Naive thymus-derived CD4-positive, alpha-beta T cell (primary cell): ENCODE measurements at places on chromosomes 12 and 14. TPM values are rescaled to one million over a fixed set of nuclear protein-coding genes. Genes with fewer than 3 reads are reported as not detected.
A peak's percentile ranks its signal among the peaks of the same experiment; 100 is the strongest.

GRCh38 chr14:44405011-44405486, 102.0 kb downstream of the FSCB start:
- H3K27ac ChIP-seq, result no peak overlapping the region
- H3K4me1 ChIP-seq, result no peaks in the 10 kb centered on the region
- no peak for DNase-seq
- H3K4me3 ChIP-seq, result no peak overlapping the region

KLRG1 gene
- 11.7 TPM for polyA plus RNA-seq

GRCh38 chr14:75811136-75811829, 150.2 kb downstream of the TTLL5 start:
- H3K27me3 ChIP-seq, result no peaks in the 10 kb centered on the region
- no peak overlapping the region for H3K4me3 ChIP-seq
- H3K36me3 ChIP-seq, result no peaks in the 10 kb centered on the region
- no peak overlapping the region for H3K27ac ChIP-seq

DNA sequence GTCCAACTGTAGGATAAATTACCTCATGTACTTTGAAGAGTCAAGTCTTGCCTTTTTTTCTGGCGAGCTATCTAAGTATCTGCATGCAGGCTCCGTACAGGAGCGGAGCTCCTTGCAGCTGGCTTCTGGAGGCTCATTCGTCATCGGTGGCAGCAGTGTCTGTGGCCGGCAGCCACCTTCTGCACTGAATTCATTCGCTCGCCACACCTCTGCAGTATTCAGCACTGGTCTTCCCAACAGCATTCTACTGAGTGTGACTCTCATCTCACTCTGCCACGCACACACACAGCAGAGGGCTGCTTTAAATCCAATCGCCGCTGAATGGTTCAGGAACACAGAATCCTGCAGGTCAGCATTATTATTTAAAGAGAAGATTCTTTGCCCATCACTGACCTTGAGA, 200.0 kb downstream of the GLT1D1 start:
- DNase-seq, result no peak
- no peaks in the 10 kb centered on the region for H3K27me3 ChIP-seq
- no peak overlapping the region for H3K4me3 ChIP-seq

CLMN gene
- polyA plus RNA-seq, result 0.56 TPM

BMAL2 gene
- not detected for polyA plus RNA-seq

DNA sequence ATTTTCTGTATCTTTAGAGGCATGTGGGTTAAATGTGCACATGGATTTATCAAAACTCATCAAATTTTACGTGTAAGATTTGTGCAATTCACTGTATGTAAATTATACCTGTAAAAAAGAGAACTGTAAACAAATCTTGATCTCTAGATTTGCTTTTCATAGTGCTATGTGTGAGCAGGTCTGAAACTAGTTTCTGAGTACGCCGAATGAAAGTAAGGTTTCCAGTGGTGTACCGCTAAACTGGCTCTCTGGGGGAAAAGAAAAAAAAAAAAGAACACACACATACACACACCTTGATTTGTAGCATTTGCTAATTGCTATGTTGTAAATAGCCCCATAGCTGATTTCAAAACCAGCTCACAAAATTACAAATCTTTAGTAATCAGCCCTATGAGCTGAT, 8.6 kb upstream of the SLC41A2 start:
- no peak for DNase-seq
- no peaks in the 10 kb centered on the region for H3K27me3 ChIP-seq
- H3K4me3 ChIP-seq, result no peak overlapping the region
- H3K36me3 ChIP-seq, result no peaks in the 10 kb centered on the region

PRB3 gene
- polyA plus RNA-seq, result not detected

PCBP2 gene
- polyA plus RNA-seq, result 148 TPM

DNA sequence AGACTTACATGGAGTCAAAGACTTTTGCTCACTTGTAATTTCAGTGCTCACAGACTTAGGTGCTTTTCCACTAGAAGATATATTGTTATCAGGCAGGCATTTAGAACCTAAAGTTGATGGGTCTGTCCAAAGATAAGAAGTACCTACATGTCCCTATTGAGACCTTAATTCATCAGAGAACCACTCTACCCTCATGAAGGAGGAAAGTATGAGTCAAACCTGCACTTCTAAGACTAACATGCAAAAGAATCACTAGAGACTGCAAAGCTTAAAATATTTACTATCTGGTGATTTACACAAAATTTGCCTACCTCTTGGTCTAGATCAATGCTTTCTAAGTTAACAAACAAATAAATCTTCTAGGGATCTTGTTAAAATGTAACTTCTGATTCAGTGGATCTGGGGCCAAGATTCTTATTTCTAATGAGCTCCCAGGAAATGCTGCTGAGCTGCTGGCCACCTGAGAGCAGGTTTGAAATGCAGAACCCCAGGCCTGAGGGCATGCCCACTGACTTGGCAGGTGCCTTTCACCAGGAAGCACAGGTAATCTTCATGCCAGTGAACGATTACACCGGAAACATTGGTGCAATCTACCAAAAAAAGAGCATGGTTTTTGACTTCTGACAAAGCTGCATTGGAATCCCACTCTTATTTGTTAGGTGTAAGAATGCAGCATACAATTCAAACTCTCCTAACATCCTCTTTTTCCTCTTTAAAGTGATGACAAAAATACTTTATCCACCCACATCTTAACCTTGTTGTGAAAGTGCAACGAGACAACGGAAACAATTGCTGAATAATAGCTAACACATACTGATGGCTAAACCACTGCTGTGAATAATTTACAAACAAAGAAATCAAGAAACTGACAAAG, 214.2 kb downstream of the ADAMTS20 start:
- no peak overlapping the region for H3K4me3 ChIP-seq
- no peaks in the 10 kb centered on the region for H3K4me1 ChIP-seq
- H3K36me3 ChIP-seq, result no peaks in the 10 kb centered on the region
- no peaks in the 10 kb centered on the region for H3K27me3 ChIP-seq
- DNase-seq, result no peak

DNA sequence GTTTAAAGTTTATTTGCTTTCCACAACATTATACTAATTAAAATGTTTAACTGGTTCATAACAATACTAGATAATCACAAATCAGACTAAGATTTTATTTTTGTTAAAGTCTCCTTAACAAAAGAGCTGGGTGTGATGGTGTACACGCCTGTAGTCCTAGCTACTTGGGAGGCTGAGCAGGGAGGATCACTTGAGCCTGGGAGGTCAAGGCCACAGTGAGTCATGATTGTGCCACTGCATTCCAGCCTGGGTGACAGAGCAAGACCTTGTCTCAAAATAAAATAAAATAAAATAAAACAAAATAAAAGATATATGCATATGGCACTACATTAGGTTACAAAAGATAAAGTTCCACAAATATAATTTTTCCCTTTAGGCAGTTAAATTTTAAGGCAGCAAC, 5.6 kb downstream of the MIS18BP1 start:
- H3K4me1 ChIP-seq, result no peaks in the 10 kb centered on the region
- H3K36me3 ChIP-seq, result no peaks in the 10 kb centered on the region
- H3K4me3 ChIP-seq, result no peak overlapping the region
- H3K27me3 ChIP-seq, result no peaks in the 10 kb centered on the region

DNA sequence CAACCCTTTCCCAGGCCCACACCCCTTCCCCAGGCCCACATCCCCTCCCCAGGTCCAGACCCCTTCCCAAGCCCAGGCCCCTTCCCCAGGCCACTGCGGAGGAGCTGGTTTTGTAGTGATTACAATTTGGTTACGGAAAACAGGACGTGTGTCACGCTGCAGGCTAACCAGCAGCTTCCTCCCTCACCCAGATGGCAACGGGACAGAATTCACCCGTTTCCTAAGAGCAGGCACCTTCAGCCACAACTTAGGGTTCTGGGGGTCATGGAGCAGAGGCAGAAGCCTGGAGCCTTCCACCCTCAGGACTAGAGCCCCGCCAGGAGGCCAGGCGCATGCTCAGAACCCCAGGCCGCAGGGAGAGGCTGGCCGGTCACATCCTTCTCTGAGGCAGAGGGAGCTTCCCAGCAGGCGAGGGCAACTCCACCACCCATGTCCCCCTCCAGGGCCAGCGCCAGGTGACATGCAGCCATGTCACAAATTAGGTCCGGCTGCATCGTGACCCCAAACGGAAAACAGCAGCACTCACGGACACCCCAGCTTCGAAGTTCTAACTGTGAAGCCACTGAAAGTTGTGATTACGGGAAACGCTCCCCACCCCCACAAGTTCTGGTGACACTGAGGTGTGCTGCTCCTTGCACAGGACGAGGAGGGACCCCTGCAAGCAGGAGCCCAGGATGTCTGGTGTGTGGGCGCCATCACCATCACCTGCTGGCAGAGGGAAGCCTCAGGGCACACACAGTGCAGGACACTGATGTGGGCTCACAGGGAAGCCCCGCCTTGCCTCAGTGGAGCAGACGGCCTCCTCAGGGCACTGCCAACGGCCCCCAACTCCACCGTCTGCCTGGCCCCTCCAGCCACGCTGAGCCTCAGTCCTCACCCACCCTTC, 7.7 kb downstream of the BRF1 start:
- H3K4me1 ChIP-seq, result peaks cover 14% of the 10 kb centered on the region
- no peaks in the 10 kb centered on the region for H3K36me3 ChIP-seq
- peak overlapping the region; percentile 65 for H3K27ac ChIP-seq
- no peak for DNase-seq
- H3K4me3 ChIP-seq, result peak overlapping the region; percentile 21
- no peaks in the 10 kb centered on the region for H3K27me3 ChIP-seq

- no peaks in the 10 kb centered on the region for H3K27me3 ChIP-seq
- H3K36me3 ChIP-seq, result no peaks in the 10 kb centered on the region
- no peak overlapping the region for H3K27ac ChIP-seq
- DNase-seq, result no peak
These were observed 55.6 kb downstream of the GPR65 start for GRCh38 chr14:88060576-88060975.

- H3K4me3 ChIP-seq, result peak overlapping the region; percentile 67
- no peaks in the 10 kb centered on the region for H3K36me3 ChIP-seq
- no peaks in the 10 kb centered on the region for H3K27me3 ChIP-seq
- no peak for DNase-seq
These were observed 319 bp downstream of the GALNT6 start for GRCh38 chr12:51390891-51391282.

DNA sequence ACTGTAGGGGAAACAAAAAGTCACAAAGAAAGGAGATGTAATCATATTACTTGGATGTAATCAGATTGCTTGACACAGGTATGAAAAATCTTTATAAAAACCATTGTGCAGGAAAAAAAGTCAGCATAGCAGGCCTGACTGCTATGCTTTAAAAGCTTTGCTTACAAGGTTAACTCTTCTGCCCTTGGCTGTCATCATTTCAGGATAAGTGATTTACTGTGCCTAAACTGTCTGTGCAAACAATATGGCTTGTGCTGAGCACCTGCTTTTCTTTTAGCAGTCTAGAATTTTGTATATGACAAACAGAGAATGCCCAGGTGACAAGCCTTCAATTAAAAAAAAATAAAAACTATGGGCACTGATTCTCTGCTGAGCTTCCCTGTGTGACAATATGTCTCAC, 63.8 kb upstream of the PLEKHG7 start:
- DNase-seq, result no peak
- no peaks in the 10 kb centered on the region for H3K4me1 ChIP-seq
- H3K36me3 ChIP-seq, result no peaks in the 10 kb centered on the region
- no peak overlapping the region for H3K4me3 ChIP-seq
- H3K27ac ChIP-seq, result no peak overlapping the region

DNA sequence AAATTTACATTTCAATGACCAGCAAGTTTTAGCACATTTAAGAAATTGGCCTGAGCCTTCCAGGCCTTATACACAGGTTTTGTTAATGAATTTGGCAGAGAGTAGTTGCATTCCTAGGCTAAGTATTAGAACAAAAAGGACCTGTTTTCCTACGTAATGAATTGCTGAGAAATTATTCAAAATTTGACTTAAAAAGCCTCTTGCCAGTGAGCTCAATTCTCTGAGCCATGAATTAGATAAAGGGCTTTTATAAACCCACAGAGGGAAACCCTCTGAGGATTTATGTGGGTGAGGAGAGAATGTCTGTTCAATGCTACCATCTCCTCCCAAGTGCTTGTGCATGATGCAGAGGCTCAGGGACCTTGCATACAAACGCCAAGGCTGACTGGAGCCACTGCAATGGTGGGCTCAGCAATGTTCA, 94.5 kb upstream of the PELI2 start:
- H3K27me3 ChIP-seq, result no peaks in the 10 kb centered on the region
- no peaks in the 10 kb centered on the region for H3K4me1 ChIP-seq
- H3K27ac ChIP-seq, result no peak overlapping the region
- no peak overlapping the region for H3K4me3 ChIP-seq
- H3K36me3 ChIP-seq, result no peaks in the 10 kb centered on the region
- DNase-seq, result no peak

GSC gene
- not detected for polyA plus RNA-seq

- no peak overlapping the region for H3K27ac ChIP-seq
- DNase-seq, result no peak
- H3K27me3 ChIP-seq, result no peaks in the 10 kb centered on the region
- no peak overlapping the region for H3K4me3 ChIP-seq
- H3K36me3 ChIP-seq, result no peaks in the 10 kb centered on the region
- H3K4me1 ChIP-seq, result no peaks in the 10 kb centered on the region
These were observed 134.1 kb downstream of the TPH2 start for GRCh38 chr12:72072592-72073212.

ANKRD33 gene
- not detected for polyA plus RNA-seq

GRCh38 chr12:117105902-117106301, 6.7 kb upstream of the TESC start:
- no peak overlapping the region for H3K27ac ChIP-seq
- H3K4me3 ChIP-seq, result no peak overlapping the region
- DNase-seq, result no peak
- H3K27me3 ChIP-seq, result no peaks in the 10 kb centered on the region
- H3K36me3 ChIP-seq, result no peaks in the 10 kb centered on the region

DNA sequence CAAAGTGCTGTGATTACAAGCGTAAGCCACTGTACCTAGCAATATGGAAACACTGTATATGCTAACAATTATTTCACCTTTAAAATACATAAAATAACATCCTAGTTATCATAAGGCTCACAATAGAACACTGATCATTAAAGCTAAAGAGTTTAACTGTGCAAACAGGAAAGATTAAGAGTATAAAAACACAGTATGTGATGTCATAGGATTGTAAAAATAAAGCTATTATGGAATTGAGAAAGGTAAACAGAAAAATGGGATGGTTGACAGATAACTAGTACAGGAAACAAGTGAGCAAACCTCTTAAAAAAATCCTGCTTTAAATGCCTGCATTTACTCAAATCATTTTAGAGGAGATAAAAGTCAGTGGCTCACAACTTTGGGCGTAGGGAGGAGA, 10.8 kb upstream of the IPO8 start:
- H3K36me3 ChIP-seq, result peaks cover 10% of the 10 kb centered on the region
- H3K4me1 ChIP-seq, result no peaks in the 10 kb centered on the region
- DNase-seq, result no peak
- H3K27me3 ChIP-seq, result no peaks in the 10 kb centered on the region
- no peak overlapping the region for H3K4me3 ChIP-seq
- no peak overlapping the region for H3K27ac ChIP-seq

DNA sequence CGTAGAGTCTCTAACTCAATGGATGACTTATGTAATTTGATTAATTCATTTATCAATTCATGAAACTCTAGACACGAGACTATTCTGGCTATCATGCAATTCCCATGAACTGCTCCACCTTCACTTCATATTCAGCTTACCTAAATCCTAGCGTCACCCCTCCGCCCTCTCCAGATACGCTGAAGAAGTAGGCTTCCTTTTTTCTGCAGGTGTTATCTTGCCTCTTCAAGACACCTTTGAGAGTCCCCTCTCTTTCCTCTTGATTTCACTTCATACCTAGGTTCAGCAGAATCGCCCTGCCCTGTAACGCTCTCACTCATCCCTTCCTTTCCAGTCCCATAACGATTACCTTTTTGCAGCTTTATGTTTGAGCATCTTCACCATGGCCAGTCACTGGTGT, 4.0 kb upstream of the RNASE4 start:
- H3K27ac ChIP-seq, result no peak overlapping the region
- no peaks in the 10 kb centered on the region for H3K36me3 ChIP-seq
- H3K27me3 ChIP-seq, result no peaks in the 10 kb centered on the region
- DNase-seq, result no peak
